ENCODE measurements at places on chromosomes 12 and 14.

DNA sequence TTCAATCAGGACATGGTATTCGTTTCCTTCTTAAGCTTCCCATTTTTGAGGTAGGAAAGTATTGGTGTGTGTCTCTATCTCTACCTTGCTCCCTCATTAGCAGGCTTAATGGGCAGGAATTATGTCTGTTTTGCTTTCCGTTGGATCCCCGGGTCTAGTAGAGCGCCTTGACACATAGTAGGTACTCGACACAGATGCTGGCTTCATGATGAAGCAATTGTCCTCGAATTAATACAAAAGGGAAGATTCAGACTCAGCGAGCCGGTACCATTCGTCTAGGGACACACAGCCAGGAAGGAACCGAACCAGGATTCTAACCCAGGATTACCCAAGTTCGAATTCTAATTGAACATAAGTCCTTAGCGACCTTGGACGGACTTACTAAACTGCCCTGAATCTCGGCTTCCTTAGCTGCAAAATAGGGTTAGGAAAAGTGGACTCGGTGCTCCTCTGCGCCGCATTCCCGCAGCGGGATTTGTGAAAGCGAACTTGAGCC lies 496 bp upstream of the ISCU start:
- no peak for DNase-seq

DNA sequence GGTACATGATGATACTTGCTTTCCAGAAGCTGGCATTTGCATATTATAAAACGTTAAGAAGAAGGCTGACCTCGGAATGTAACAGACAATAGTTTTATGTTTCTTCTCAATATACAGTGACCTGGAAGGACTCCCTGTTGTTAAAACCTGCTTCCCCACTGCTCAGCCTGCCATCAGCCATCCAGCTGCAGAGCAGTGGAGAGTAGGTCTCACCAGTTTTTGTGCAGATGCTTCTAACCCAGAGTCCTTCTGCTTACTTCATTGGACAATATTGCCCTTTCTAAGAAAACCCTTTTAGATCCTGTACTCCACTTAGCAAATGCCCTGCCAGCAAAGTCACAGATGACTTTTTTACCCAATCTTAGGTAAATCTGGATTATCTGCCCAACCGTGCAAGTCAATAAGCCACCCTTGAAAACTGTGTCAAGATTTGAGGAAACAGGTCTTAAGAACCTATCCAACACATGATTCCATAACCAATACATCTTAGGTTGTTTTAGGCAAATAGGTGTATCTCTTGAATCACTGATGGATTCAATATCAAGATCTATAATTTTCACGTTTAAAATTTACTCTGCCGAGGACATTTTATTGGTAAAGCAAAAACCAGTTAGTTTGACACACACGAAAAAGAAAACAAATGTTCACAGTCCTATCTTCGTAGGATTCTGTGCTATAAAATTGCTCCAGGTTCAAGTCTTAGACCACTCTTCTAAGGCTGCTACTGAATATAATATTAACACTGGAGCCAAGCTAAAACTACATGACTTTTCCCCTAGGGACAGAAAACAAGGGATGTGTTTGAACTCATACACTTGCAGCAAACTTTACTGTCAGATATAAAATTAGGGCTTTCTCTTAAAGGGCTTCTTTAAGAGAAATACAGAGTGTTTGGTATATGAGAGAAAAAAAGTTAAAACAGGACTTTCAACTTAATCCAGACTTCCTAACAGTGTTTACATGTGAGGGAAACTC lies 5.7 kb downstream of the PHLDA1 start:
- DNase-seq = no peak

GRCh38 chr12:70096759-70097410 lies 146.3 kb upstream of the CNOT2 start:
- DNase-seq = no peak

DNA sequence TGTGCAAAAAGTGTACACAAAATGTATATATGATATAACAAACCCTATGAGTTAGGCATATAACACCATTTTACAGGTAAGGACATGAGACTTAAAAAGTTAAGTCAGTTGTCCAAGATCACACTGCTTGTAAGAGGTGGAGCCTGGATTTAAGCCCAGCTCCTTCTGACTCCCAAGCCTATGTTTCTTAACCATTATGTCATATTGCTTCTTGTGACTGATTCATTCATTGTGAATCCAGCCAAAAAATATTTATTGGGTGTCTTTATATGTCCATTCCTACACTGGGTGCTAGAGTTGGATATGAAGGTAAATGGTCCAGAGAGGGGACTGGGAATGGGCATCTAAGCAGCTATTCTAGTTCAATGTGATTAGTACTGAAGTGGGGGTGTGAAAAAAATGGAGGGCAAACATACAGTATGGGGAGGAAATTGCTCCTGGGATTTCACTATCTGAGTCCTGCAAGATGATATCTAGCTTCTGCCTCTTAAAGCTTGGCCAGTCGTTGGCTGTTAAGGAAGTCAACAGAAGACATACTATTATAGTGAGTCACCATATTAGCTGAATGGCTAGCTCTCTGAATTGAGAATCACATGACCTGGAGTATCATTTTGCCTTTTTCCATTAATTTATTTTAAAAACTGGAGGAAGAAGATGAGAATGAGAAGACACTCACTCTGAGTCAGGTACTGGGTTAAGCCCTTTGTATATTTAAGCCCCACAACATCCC lies 28.8 kb downstream of the PAX9 start:
- DNase-seq = no peak

GRCh38 chr12:7175493-7175892 lies 14.0 kb upstream of the PEX5 start:
- no peak for DNase-seq

DNA sequence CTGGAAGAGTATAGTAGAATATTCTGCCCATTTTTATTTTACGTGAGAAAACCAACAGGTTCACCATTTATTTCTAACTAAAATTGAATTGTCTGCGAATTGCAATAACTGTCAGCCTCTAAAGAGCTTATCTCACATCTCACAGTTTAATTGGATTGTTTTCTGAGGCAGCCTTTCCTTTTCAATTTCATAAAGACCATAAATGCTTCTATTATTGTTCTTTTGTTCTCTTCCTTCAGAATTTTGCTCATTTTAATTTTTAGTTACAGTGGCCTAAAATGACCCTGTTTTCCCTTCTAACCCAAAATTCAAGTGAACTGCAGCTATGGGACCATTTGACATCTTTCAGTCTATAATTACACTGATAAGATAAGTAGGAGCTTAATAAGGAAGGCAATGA lies 147.6 kb downstream of the KLHL28 start:
- no peak for DNase-seq

DNA sequence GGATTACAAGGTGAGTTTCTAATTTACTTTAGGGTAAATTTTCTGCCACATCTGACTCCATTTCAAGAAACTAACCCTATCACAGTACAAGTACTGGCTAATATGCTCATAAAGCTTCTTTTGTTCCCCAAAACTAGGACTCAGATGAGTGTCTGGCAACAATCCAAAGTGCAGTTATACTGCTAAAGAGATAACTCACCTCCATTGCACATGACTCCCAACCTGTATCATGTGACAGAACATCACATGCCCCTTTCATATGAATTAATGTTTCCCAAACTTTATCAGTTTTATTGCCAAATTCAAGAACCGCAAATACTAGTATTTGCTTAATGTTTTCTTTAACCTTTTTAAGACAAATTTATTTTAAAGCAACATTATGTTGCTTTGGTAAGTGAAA lies 3.9 kb upstream of the PPP1R12A start:
- DNase-seq = no peak

GRCh38 chr14:105030194-105030593 lies 9.3 kb upstream of the CDCA4 start:
- DNase-seq = no peak

DNA sequence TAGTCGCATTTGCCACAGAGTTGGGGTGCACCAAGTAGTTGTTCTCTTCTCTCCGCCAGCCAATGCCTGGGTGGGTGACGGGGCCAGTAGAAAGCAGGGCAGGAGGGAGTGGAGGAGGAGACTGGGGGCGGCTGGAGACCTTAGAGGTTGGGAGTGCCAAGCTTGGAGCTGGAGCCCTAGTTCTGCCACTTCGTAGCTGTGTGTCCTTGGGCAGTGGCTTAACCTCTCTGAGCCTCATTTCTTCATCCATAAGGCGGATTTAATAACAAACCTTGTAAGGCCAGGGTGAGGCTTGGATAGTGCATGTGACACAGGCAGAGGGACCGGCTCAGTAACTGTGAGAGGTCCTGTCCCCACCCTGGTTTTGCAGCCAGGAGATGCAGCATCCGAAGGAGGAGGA lies 81.1 kb upstream of the LHX5 start:
- DNase-seq = no peak

DNA sequence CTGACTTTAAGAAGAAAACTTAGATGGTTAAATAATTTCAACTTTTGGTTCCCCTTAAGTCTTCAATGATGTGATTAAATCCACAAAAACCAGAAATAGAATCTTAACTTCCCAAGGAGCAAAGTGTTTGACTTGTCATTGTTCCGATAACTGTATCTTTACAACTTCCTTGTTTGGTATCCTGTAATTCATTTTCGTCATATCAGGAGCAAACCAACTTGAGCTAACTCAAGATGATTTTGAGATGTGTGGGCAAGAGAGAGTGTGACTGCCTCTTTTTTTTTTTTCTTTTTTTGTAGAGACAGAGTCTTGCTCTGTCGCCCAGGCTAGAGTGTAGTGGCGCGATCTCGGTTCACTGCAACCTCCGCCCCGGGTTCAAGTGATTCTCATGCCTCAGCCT lies 25.3 kb downstream of the DRAM1 start:
- DNase-seq = no peak

DNA sequence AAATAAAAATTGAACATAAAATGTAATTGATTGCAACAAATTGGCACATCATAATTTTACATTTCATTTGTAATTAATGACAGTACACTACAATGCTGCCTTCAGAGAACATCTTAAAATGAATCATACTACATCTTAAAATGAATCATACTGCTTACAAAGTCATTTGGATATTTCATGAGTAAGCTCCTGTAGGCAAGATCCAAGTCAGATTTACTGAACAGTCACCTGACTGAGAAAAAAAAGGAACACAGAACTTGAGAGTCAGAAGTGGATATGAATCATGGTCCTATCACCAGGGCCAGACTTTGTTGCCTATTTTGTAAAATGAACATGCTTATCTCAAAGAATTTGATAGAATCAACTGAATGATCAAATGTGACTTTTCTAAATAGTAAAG lies 32.7 kb upstream of the FBLN5 start:
- no peak for DNase-seq

- DNase-seq = no peak
Measured at GRCh38 chr12:102680304-102680703, 199.9 kb upstream of the IGF1 start.

DNA sequence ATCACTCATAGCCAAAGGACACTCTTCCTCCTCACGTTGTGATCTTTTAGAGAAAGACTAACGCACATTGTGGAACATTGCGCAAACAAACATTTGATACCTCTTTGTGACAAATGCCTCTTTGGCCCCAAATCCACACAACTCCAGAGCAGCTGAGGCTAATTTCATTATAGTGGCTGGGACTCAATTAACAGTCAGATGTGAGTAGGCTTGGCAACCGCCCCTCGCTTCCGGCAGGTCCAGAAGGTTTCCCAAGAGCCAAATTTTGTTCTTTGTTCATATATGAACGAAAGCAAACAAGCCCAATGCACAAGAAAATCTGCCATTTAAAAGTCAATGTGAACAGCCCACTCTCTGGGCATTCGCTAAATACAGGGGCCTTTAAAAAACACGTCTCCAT lies 273.9 kb downstream of the GLT1D1 start:
- no peak for DNase-seq
